Panc1 (cell line): ENCODE measurements at places on chromosomes 7 and 10.

DNA sequence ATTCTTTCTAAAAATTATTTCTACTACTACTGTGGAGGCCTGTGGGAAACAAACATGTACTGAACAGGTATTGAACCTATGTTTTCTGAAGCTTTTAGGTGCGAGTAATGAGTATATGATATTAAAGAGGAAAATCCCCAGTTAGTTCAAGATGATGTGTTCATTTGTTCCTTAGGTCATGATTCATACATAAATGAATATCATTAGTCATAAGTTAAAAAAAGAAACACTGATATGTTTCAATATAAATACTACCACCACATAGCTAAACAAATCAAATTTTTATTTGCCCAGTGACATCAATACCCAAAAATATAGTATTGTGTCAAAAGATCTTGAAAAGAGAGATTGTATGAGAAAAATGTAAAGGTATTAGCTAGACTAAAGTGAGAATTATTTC is 210.7 kb upstream of the GNAI1 start:
- DNase-seq, result no peak

- DNase-seq, result no peak
Measured at GRCh38 chr7:38317515-38317914, 44.1 kb upstream of the TARP start.

GRCh38 chr10:17003151-17003550 is 126.5 kb downstream of the CUBN start:
- no peak for DNase-seq

- DNase-seq, result no peak
Measured at GRCh38 chr7:2966466-2967078, 77.1 kb downstream of the CARD11 start.

DNA sequence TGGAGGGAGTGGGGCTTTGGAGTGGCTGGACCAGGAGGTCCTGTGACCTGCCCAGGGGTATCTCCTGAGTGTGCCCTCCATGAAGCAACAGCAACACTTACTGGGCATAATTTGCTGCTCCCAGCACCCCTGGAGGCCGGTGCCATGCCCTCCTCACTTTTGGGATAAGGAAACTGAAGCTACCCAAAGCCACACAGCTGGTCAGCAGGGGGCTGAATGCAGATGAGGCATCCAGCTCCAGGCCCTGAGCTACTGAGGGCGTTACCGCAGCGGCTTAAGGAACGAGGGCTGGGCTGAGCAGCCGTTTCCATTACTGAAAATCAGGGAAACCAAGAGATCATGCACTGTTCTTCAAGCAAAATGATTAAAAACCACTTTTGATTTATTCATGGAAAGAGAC is 408.9 kb downstream of the GLRX3 start:
- DNase-seq, result no peak

- no peak for DNase-seq
Measured at GRCh38 chr7:139671967-139672366, 105.8 kb downstream of the HIPK2 start.

GRCh38 chr10:71597821-71598498 is 121.6 kb downstream of the C10orf105 start:
- no peak for DNase-seq
